ENCODE measurements at places on chromosomes 6 and 20.
A peak's percentile ranks its signal among the peaks of the same experiment; 100 is the strongest.

- H3K27ac ChIP-seq: peak overlapping the region; percentile 79
- peaks cover 12% of the 10 kb centered on the region for H3K4me1 ChIP-seq
- H3K36me3 ChIP-seq: no peaks in the 10 kb centered on the region
- no peaks in the 10 kb centered on the region for H3K27me3 ChIP-seq
- H3K4me3 ChIP-seq: no peak overlapping the region
These were observed 68.8 kb upstream of the LTV1 start for GRCh38 chr6:143774347-143774746.

- peak overlapping the region; percentile 46 for H3K4me3 ChIP-seq
- no peaks in the 10 kb centered on the region for H3K36me3 ChIP-seq
- peaks cover 10% of the 10 kb centered on the region for H3K4me1 ChIP-seq
These were observed 2.1 kb upstream of the MRGBP start for GRCh38 chr20:62794007-62794724.

- no peaks in the 10 kb centered on the region for H3K36me3 ChIP-seq
- H3K27me3 ChIP-seq: no peaks in the 10 kb centered on the region
- no peak overlapping the region for H3K27ac ChIP-seq
- no peaks in the 10 kb centered on the region for H3K4me1 ChIP-seq
These were observed 107.5 kb downstream of the TMEM170B start for GRCh38 chr6:11645016-11645415.

GRCh38 chr6:152078001-152078400 lies 270.5 kb downstream of the ESR1 start:
- H3K36me3 ChIP-seq: no peaks in the 10 kb centered on the region
- no peak overlapping the region for H3K4me3 ChIP-seq
- H3K27me3 ChIP-seq: no peaks in the 10 kb centered on the region

DNA sequence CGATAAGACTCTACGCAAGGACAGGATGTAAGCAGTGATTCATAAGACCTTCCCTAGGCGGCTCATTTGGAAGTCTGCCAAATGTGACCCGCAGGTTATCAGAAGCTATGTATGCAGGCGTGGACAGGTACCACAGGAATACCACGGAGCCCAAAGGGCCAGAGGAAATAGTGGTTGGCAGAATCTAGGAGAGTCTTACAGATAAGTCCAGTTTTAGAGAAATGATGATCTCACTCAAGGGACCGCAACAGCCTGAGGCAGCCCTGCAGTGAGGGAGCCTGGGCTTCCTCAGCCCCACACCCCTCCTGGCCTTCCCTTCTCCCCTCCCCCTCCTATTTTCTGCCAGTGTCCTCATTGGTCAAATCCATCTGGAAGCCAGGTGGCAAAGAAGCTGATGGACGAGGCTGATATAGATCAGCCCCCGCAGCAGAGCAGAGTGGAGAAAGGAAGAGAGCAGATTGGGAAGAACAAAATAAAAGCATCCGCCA lies 110.6 kb downstream of the FNDC1 start:
- no peak for DNase-seq
- H3K27me3 ChIP-seq: no peaks in the 10 kb centered on the region
- H3K4me3 ChIP-seq: no peak overlapping the region
- H3K27ac ChIP-seq: no peak overlapping the region

DNA sequence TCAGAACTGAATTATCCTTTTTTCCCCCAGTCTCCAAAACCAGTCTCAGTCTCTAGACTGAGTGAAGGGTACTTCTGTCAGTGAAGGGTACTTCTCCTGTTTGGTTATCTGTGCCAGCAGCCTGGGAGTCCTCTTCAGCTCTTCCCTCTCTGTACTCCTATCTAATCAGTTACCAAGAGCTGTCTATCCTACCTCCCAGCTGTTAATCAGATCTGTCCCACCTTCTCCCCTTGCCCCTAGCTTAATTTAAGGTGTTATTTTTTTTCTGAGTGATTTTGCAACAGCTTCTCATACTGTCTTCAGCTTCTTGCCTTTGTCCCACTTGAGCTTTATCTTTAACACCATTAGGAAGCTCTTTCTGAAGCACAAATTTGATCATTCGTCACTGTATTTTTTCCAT lies 491.9 kb upstream of the SOX4 start:
- no peak overlapping the region for H3K27ac ChIP-seq
- H3K27me3 ChIP-seq: no peaks in the 10 kb centered on the region
- H3K4me1 ChIP-seq: no peaks in the 10 kb centered on the region
- H3K36me3 ChIP-seq: no peaks in the 10 kb centered on the region
- no peak overlapping the region for H3K4me3 ChIP-seq

GRCh38 chr6:154773610-154774089 lies 40.4 kb downstream of the SCAF8 start:
- H3K4me3 ChIP-seq: no peak overlapping the region
- H3K27me3 ChIP-seq: no peaks in the 10 kb centered on the region
- H3K27ac ChIP-seq: no peak overlapping the region
- H3K4me1 ChIP-seq: no peaks in the 10 kb centered on the region
- DNase-seq: no peak

GRCh38 chr6:35486005-35486925 lies 10.6 kb downstream of the TEAD3 start:
- H3K27ac ChIP-seq: peak overlapping the region; percentile 100
- H3K36me3 ChIP-seq: no peaks in the 10 kb centered on the region
- peak; percentile 93 for DNase-seq
- H3K4me3 ChIP-seq: peak overlapping the region; percentile 10
- H3K27me3 ChIP-seq: no peaks in the 10 kb centered on the region
- H3K4me1 ChIP-seq: peaks cover 40% of the 10 kb centered on the region

GRCh38 chr6:104940893-104941728 lies 15.8 kb upstream of the LIN28B start:
- H3K4me1 ChIP-seq: no peaks in the 10 kb centered on the region
- DNase-seq: no peak
- peaks cover 53% of the 10 kb centered on the region for H3K27me3 ChIP-seq
- no peak overlapping the region for H3K27ac ChIP-seq
- no peak overlapping the region for H3K4me3 ChIP-seq

DNA sequence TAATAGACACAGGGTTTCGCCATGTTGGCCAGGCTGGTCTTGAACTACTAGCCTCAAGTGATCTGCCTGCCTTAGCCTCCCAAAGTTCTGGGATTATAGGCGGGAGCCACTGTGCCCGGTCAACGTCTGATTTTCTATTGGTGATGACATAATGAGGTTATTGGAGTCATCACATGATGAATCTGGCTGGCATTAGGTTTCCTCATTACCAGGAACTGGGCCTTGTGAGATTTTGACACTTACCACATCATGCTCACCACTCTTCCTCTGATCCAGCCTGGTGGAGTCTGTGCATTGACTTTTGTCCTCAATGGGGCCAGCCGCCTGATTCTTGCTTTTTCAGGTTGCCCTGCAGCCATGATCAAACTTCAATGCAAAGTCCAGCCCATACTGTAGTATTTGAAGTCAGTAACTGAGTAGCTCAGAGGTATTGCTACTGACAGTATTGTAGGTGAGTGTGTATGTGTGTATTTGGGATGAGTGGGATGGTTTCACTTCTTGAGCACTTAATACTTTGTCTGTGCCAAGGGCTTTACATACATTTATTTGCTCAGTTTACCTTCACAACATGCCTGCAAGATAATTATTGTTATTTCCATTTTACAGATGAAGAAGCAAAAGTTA lies 16.0 kb downstream of the ANKS1A start:
- H3K36me3 ChIP-seq: no peaks in the 10 kb centered on the region
- H3K27ac ChIP-seq: no peak overlapping the region
- DNase-seq: no peak
- no peak overlapping the region for H3K4me3 ChIP-seq
- H3K4me1 ChIP-seq: no peaks in the 10 kb centered on the region
- no peaks in the 10 kb centered on the region for H3K27me3 ChIP-seq

GRCh38 chr6:137210903-137211302 lies 8.3 kb downstream of the IFNGR1 start:
- DNase-seq: no peak
- H3K27ac ChIP-seq: peak overlapping the region; percentile 12
- H3K27me3 ChIP-seq: no peaks in the 10 kb centered on the region

- H3K4me1 ChIP-seq: no peaks in the 10 kb centered on the region
- H3K27me3 ChIP-seq: no peaks in the 10 kb centered on the region
- no peaks in the 10 kb centered on the region for H3K36me3 ChIP-seq
- no peak for DNase-seq
- no peak overlapping the region for H3K27ac ChIP-seq
- no peak overlapping the region for H3K4me3 ChIP-seq
These were observed 71.6 kb downstream of the NFATC2 start for GRCh38 chr20:51470907-51471411.

- no peaks in the 10 kb centered on the region for H3K27me3 ChIP-seq
- no peaks in the 10 kb centered on the region for H3K4me1 ChIP-seq
- no peak overlapping the region for H3K4me3 ChIP-seq
- H3K27ac ChIP-seq: no peak overlapping the region
- DNase-seq: no peak
These were observed 17.8 kb downstream of the BTBD3 start for GRCh38 chr20:11935212-11936154.

DNA sequence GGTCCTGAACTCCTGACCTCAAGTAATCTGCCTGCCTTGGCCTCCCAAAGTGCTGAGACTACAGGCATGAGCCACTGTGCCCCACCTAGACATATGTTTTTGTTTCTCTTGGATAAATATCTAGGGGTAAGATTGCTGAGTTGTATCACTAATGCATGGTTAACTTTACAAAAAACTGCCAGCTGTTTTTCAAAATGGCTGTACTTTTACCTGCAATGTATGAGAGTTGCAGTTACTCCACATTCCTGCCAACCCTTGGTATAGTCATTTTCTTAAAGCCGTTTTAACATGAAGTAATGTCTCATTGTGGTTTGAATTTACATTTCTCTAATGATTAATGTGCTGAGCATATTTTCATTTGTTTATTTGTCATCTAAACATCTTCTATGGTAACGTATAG lies 289.7 kb downstream of the UTRN start:
- no peak for DNase-seq
- no peaks in the 10 kb centered on the region for H3K36me3 ChIP-seq
- H3K4me3 ChIP-seq: no peak overlapping the region
- no peaks in the 10 kb centered on the region for H3K27me3 ChIP-seq

- no peak overlapping the region for H3K4me3 ChIP-seq
- DNase-seq: no peak
- no peaks in the 10 kb centered on the region for H3K27me3 ChIP-seq
- H3K27ac ChIP-seq: no peak overlapping the region
These were observed 52.3 kb upstream of the IL20RA start for GRCh38 chr6:137097057-137097456.

DNA sequence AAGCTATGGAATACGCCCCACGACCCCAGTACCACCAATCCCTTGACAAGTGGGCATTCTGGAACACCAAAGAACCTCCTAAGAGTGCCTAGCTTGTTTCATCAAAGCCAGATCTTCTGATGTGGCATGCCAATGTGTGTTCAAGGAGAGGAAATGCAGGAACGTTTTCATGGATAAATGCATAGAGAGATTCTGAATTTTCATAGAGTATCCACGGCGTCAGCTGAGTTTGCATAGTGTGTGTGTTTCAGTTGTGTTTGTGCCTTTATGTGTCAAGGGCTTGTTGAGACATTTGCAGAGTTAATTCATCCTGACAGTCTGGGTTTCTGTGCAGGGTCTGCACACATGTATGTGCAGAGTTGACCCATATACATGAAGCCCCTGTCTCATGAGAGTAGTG lies 172.7 kb upstream of the LRFN2 start:
- H3K36me3 ChIP-seq: no peaks in the 10 kb centered on the region
- no peaks in the 10 kb centered on the region for H3K27me3 ChIP-seq
- peaks cover 3% of the 10 kb centered on the region for H3K4me1 ChIP-seq
- H3K27ac ChIP-seq: peak overlapping the region; percentile 54

DNA sequence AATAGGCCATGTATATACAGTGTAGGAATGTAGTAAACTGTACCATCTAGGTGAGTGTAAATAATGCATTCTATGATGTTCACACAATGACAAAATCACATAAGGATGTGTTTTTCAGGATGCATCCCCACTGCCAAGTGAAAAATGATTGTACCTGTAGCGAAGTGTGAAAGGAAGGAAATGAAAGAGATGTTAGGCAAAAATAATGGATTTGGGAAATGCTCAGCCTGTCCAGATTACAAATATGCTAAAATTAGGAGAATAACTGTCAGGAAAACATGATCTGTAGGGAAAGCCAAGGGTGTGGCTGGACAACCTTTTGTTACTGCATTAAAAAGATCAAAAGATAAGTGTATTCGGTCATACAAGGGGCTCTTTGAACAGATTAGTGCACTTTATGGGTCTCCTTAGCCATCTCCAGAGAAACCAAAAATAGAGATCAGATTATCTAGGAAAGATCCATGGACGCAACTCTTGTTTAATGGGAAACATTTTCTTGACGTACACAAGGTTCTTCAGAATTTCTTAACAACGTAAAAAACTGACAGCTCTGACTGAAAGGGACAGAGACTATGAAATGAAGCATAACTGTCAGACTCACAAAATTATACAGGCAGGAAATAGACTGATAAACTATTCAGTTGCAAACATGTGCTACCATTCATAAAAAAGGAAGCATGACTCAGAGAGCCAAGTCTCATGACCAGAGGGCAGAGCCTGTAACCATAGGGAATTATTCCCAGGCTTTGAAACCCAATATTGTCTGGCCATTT lies 253.6 kb upstream of the RAB32 start:
- H3K27me3 ChIP-seq: no peaks in the 10 kb centered on the region
- no peak overlapping the region for H3K27ac ChIP-seq
- H3K4me1 ChIP-seq: no peaks in the 10 kb centered on the region

GRCh38 chr6:79895382-79896074 lies 51.8 kb downstream of the ELOVL4 start:
- DNase-seq: no peak
- H3K27me3 ChIP-seq: no peaks in the 10 kb centered on the region
- H3K27ac ChIP-seq: no peak overlapping the region
- H3K4me1 ChIP-seq: no peaks in the 10 kb centered on the region
- no peak overlapping the region for H3K4me3 ChIP-seq

DNA sequence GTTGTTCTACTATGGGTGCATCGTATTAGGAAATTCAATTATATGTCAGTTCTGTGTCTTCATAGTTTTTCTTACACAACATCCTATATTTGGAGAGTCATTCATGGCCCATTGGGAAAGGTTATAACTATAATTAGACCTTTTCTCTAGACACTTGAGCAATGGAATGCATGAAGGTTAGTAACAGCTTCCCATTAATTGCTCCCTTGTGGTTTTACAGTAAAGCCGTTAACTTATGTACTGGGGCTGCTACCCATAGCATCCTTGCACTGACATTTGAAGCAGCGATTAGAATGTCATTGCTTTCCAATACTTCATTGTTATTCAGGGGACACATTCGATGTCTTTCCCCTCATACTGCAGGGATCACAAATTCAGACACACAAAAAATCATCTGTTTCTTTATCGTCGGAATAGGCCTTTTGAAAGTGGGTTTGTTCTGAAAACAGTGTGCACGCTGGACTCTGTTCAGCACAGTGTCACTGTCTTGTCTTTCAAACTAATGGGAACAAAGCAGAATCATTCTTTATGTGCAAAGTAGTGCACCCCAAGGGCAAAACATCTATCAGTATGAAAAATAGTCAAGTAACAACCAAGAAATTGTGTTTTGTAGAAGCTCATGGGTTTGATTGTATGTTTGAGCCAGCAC lies 634.3 kb upstream of the MAP3K7 start:
- DNase-seq: no peak
- no peak overlapping the region for H3K27ac ChIP-seq
- H3K4me1 ChIP-seq: no peaks in the 10 kb centered on the region
- no peaks in the 10 kb centered on the region for H3K27me3 ChIP-seq

- H3K27me3 ChIP-seq: no peaks in the 10 kb centered on the region
- H3K4me3 ChIP-seq: no peak overlapping the region
- no peak for DNase-seq
- H3K36me3 ChIP-seq: no peaks in the 10 kb centered on the region
- no peaks in the 10 kb centered on the region for H3K4me1 ChIP-seq
- H3K27ac ChIP-seq: no peak overlapping the region
These were observed 231.2 kb upstream of the ZFP64 start for GRCh38 chr20:52422574-52423336.

- no peaks in the 10 kb centered on the region for H3K4me1 ChIP-seq
- no peaks in the 10 kb centered on the region for H3K27me3 ChIP-seq
- no peak overlapping the region for H3K4me3 ChIP-seq
- no peak for DNase-seq
- no peak overlapping the region for H3K27ac ChIP-seq
- no peaks in the 10 kb centered on the region for H3K36me3 ChIP-seq
These were observed 12.1 kb downstream of the SLC2A4RG start for GRCh38 chr20:63751471-63752271.

All from uterus (tissue), 4 donors.